ENCODE measurements at places on chromosomes 2 and 18. TPM values are rescaled to one million over a fixed set of nuclear protein-coding genes. Genes with fewer than 3 reads are reported as not detected.
A peak's percentile ranks its signal among the peaks of the same experiment; 100 is the strongest.

DNA sequence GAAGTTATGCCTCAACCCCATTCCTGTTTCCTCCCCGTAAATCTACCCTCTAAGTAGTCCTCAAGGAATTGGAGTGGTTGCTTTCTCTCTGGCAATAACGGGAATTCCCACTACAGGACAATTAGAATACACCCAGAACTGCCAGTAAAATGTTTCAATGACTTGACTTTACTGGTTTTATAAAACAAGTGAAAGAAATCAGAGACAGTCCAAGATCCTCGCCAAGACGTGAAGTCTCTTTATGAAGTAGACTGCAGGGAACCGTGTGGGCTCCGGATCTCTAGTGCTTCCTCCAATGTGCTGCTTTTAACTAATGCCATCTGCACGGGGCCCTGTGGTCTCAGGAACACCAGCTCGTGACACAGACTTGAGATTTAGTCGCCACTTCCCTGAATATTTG, 101.4 kb downstream of the CPO start:
- DNase-seq = no peak

The ASIC4 gene
- total RNA-seq = not detected

- peak; percentile 36 for DNase-seq
These were observed 106.4 kb downstream of the POLE4 start for GRCh38 chr2:75064691-75065396.

GRCh38 chr2:97723156-97724072, 10.0 kb downstream of the ZAP70 start:
- no peak for DNase-seq

GRCh38 chr2:108587621-108588020, 53.4 kb downstream of the LIMS1 start:
- DNase-seq = peak; percentile 90

- DNase-seq = no peak
These were observed 25.5 kb downstream of the TMEM247 start for GRCh38 chr2:46504685-46505471.

GRCh38 chr2:101809698-101810097, 112.2 kb downstream of the MAP4K4 start:
- no peak for DNase-seq

- peak; percentile 48 for DNase-seq
These were observed 20.2 kb upstream of the PAX3 start for GRCh38 chr2:222318712-222319585.

- no peak for DNase-seq
These were observed 1.7 kb downstream of the FOSL2 start for GRCh38 chr2:28394331-28394877.

The LPIN1 gene
- total RNA-seq = 38.5 TPM

DNA sequence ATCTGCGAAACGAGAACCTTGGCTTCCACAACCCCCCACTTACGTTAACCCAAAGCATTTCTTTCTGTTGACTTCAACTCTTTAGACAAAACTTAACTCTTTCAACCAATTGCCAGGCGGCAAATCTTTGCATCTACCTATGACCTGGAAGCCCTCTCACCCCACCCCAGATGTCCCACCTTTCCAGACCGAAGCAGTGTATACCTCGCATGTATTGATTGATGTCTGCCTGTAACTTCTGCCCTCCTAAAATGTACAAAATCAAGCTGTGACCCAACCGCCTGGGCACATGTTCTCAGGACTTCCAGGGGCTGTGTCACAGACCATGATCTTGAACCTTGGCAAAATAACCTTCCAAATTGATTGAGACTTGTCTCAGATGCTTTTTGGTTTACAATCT, 12.3 kb downstream of the AQP12B start:
- no peak for DNase-seq

The ATP8B1 gene
- 15.7 TPM for total RNA-seq

DNA sequence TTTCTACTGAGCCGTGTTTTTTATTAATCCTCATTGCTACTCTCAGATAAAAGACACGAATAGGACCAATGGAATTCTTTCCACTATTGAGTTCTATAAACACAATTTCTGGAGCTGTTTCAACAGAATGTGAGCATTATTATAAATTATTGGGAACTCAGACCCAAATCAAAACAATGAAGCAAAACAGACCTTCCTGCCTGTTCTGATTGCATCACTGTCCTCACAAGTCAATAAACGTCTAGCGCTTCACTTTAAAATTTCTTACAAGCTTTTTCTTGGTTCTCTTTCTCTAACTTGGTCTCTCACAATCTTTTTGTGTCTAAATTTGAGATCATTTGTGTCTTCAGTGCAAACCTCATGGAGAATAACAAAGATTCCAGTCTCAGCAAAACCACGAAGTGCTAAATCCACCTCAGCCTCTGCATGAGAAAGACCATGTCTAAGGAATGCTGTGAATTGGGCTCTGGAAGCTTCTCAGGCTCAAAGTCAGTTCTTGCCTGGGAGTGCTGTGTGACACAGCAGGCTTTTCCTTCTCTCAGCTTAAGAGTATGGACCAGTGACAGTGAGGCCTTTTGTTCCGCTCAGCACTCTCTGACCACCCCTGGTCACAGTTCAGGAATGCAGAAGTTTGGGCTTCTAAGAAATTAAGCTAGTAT, 22.8 kb downstream of the ARHGAP28 start:
- DNase-seq = peak; percentile 13

The TOGARAM2 gene
- total RNA-seq = 0.17 TPM

- no peak for DNase-seq
These were observed 131.0 kb downstream of the ATL2 start for GRCh38 chr2:38246105-38246504.

Measured in HT1080 (cell line).